Activated CD8-positive, alpha-beta memory T cell treated with anti-CD3 and anti-CD28 coated beads, Interleukin-2, amount 10 ng/mL, durations not matched to agents 7 days and 5 days (primary cell): ENCODE measurements at places on chromosomes 7 and 10.

DNA sequence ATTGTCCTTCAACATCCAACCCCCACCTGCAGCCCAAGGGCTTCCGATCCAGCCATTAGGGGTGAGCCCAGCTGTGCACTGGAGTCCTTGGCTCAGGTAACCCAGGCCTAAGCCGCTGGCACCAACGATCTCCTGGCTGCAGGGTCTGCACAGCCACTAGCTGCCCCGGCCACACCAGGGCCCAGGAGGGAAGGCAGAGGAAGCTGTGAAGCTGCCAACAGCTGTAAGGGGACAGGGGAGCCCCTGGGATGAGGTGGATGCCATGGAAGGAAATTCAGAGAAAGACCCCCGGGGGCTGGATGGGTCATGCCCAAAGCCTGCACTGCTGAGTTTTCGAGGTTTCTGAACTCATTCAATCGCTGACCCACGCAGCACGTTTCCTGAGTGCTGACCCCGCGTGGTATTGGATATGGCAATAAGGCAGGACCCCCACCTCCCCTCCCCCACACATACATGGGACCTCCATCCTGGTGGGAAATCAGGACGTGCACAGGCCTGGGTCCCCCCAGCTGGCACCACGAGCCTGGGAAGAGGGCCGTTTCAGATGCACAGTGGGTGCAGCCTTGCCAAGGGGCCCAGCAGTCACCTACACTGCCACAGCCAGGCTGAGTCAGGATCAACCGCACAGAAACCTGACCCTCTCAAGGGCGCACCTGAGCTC is 170.3 kb downstream of the DIP2C start:
- H3K36me3 ChIP-seq, result no peaks in the 10 kb centered on the region
- H3K27me3 ChIP-seq, result peaks cover 14% of the 10 kb centered on the region
- DNase-seq, result no peak
- no peak overlapping the region for H3K27ac ChIP-seq
- no peak overlapping the region for H3K4me3 ChIP-seq

DNA sequence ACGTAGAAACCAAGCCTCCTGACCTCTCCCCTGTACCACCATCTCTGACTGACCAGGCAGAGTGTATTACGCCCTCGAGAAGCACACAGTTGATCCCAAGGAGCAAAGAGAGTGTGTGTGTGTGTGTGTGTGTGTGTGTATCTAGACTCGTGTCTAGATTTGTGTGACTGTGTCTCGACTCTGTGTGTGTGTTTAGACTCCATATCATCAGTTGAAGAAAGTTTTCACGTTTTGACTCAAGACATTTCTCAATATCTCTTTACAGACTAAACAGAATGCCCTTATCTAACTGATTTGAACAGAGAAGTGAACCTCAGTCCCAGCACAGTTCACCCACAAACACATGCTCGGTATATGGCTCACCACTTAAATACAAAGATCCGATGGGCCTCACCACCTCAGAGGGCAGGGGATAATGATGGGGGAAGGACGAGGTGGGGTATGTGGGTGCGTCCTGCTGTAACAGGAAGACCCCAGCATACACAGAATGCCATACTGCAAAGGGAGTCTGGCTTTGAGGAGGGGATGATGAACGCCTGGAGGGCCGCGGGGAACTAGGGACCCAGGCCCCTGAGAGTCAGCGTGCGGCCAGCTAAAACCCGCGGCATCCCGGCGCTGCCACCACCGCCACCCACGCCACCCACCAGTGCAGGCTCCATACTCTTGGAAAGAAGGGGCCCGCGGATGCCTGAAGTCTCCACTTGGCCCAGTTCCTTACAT is 780 bp downstream of the ALDH18A1 start:
- H3K36me3 ChIP-seq, result peaks cover 34% of the 10 kb centered on the region
- peak overlapping the region; percentile 98 for H3K4me3 ChIP-seq
- DNase-seq, result peak; percentile 46
- H3K27me3 ChIP-seq, result no peaks in the 10 kb centered on the region
- peaks cover 20% of the 10 kb centered on the region for H3K4me1 ChIP-seq

DNA sequence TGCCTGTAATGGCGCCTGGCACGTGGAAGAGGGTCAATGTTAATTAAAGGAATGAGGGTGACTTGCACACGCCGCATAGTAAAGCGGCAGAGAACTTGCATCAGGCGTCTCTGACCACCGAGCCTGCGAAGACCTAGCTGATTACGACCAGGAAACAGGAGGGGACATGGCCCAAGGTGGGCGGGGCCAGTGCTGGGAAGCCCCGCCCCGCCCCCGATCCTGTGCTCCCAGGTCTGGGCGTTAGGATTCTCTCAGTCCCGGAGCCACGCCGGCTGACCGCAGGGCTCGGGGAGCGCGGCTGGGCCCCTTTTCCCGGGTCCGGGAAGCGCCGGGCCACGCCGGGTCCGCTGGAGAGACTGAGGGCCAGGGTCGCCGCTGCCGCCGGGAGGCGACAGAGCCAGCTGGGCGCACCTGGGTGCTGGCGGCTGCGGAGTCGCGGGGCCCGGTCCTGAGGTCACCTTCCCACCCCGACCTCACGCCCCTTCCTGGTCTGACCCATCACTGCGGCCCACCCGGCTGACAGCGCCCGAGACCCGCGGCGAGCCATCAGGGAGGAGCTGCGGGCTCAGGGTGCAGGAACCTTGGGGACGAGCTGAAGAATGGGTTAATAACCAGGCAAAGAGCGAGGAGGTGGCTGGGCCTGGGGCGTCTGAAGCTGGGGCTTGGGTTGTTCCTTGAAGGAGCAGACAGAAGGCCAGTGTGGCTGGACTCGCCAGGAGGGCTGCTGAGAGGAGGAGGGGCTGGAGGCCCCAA is 23.0 kb upstream of the GRID1 start:
- peaks cover 3% of the 10 kb centered on the region for H3K4me1 ChIP-seq
- H3K27ac ChIP-seq, result no peak overlapping the region
- no peaks in the 10 kb centered on the region for H3K36me3 ChIP-seq
- peak; percentile 48 for DNase-seq
- H3K27me3 ChIP-seq, result peaks cover 49% of the 10 kb centered on the region

- no peak overlapping the region for H3K27ac ChIP-seq
- H3K36me3 ChIP-seq, result peaks cover 21% of the 10 kb centered on the region
- peak overlapping the region; percentile 54 for H3K4me3 ChIP-seq
- no peaks in the 10 kb centered on the region for H3K27me3 ChIP-seq
Measured at GRCh38 chr7:105209870-105210269, 178.9 kb downstream of the SRPK2 start.

- H3K4me1 ChIP-seq, result no peaks in the 10 kb centered on the region
- no peaks in the 10 kb centered on the region for H3K27me3 ChIP-seq
- H3K4me3 ChIP-seq, result no peak overlapping the region
- H3K27ac ChIP-seq, result no peak overlapping the region
- H3K36me3 ChIP-seq, result no peaks in the 10 kb centered on the region
Measured at GRCh38 chr7:40380111-40380510, 245.3 kb downstream of the SUGCT start.

DNA sequence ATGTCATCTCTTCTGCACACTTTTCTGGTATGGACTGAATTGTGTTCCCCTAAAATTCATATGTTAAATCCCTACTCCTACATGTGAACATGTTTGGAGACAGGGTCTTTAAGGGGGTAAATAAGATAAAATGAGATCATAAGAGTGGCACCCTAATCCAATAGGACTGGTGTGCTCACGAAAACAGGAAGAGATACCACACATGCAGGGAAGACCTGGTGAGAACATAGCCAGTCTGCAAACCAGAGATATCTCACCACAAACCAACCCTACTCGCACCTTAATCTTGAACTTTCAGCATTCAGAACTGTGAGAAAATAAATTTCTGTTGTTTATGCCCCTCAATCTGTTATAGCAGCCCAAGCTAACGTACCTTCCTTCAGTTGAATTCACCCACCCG is 51.8 kb downstream of the VWDE start:
- H3K36me3 ChIP-seq, result peaks cover 2% of the 10 kb centered on the region
- H3K27ac ChIP-seq, result no peak overlapping the region
- no peak overlapping the region for H3K4me3 ChIP-seq
- DNase-seq, result no peak
- no peaks in the 10 kb centered on the region for H3K27me3 ChIP-seq
- H3K4me1 ChIP-seq, result peaks cover 6% of the 10 kb centered on the region

GRCh38 chr10:129648856-129649255 is 181.8 kb downstream of the MGMT start:
- H3K27me3 ChIP-seq, result no peaks in the 10 kb centered on the region
- no peak overlapping the region for H3K4me3 ChIP-seq
- H3K36me3 ChIP-seq, result no peaks in the 10 kb centered on the region
- no peak overlapping the region for H3K27ac ChIP-seq

- H3K4me1 ChIP-seq, result no peaks in the 10 kb centered on the region
- H3K27me3 ChIP-seq, result no peaks in the 10 kb centered on the region
- no peak overlapping the region for H3K27ac ChIP-seq
Measured at GRCh38 chr10:76210211-76210610, 778.8 kb downstream of the LRMDA start.

DNA sequence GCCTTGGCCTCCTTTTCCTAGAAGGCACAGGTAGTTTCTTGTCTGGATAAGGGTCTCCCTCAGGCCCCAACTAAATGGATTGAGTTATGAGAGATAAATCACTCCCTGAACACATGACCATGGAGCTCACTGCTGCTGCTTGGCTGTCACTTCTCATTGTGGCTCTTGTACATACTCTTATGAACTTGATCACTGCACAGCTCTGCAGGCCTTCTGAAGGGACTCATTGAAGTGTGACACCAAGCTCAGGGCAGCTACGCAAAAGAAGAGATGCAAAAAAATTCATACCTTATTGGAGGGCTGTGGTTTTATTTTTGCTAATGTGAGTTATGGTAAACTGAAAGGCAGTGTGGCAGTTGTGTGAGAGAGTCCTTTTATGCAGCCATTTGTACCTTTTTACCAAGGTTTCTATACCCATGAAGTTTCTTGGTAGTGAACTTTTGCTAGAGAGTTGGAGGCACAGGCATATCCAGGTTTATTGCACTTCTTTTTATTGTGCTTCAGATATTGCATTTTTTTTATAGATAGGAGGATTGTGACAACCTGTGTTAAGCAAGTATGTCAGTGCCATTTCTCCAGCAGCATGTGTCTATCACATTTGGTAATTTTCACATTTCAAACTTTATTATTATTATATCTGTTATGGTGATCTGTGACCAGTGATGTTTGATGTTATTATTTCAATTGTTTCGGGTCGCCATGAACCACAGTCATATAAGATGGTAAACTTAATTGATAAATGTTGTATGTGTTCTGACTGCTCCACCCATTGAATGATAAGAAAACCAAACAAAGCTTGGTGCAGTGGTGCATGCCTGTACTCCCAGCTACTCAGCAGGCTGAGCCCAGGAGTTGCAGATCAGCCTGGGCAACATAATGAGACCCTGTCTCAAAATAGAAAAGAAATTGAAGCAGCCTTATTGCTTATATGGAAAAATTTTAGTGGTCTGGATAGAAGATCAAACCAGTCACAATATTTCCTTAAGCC is 100.6 kb downstream of the LRRC4 start:
- H3K27ac ChIP-seq, result no peak overlapping the region
- H3K27me3 ChIP-seq, result no peaks in the 10 kb centered on the region
- no peak overlapping the region for H3K4me3 ChIP-seq
- DNase-seq, result no peak
- peaks cover 2% of the 10 kb centered on the region for H3K4me1 ChIP-seq

DNA sequence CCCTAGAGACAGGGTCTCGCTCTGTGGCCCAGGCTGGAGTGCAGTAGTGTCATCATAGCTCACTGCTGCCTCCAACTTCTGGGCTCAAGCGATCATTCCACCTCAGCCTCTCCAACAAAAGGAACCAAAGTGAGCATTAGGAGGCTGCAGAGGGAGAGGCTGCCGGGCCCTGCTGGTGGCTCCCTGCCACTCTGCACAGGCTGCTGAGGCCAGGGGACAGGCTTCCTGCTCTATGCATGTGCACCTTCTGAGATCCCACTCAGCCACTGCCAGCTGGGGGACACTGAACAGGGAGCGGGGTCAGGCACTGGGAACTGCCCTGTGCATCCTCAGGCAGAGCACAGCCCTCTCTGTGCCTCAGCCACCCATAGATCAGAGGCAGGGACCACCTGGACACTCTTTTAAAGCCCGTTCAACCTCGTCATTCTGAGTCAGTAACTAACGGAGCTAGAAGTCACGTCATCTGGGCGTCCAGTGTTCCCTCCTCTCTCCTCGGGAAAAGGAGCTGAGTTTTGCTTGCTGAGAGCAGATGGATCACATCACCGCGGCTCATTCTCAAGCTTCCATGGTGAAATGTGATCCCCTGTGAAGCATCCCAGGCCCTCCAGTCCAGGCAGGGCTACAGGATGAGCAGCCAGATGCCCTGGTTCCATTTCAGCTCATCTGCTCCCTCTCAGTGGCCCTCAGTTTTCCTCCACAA is 109.6 kb downstream of the MYL10 start:
- no peak overlapping the region for H3K4me3 ChIP-seq
- H3K27ac ChIP-seq, result no peak overlapping the region
- H3K27me3 ChIP-seq, result peaks cover 9% of the 10 kb centered on the region
- DNase-seq, result no peak
- no peaks in the 10 kb centered on the region for H3K36me3 ChIP-seq

DNA sequence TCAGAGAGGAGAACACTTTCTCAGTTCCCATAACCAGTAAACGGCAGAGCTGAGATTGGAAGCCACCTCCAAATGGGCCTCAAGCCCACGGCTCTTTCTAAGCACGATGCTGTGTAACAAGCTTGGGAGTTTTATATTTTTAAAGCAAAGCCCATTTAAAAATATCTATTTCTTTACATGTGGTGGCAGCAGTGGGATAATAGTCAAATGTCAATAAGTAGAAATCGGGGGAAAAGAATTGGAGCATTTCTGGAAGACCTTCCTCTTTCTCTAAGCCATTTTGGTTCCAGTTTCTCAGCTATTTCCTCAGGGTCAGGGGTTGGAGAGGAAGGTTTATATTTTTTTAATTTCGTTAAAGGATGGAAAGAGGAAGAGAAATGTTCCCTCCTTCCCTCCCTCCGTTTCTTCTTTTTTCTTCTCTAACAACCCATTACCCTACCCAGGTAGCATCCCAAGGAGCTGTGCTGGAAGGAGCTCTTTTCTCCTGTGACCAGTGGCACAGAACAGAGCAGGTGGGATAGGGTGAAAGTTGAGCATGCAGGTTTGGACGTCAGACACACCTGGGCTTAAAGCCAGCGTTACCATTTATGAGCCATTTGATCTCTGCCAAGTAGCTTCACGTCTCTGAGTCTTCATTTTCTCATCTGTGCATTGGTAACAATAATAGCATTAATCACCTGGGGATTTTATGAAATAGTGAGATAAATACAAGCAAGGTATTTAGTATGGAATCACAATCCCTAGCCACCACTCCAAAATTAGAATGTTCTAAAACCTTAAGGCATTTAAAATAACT is 515.7 kb downstream of the RPS24 start:
- H3K27me3 ChIP-seq, result peaks cover 17% of the 10 kb centered on the region
- H3K4me1 ChIP-seq, result no peaks in the 10 kb centered on the region
- no peaks in the 10 kb centered on the region for H3K36me3 ChIP-seq
- H3K27ac ChIP-seq, result no peak overlapping the region
- no peak overlapping the region for H3K4me3 ChIP-seq

DNA sequence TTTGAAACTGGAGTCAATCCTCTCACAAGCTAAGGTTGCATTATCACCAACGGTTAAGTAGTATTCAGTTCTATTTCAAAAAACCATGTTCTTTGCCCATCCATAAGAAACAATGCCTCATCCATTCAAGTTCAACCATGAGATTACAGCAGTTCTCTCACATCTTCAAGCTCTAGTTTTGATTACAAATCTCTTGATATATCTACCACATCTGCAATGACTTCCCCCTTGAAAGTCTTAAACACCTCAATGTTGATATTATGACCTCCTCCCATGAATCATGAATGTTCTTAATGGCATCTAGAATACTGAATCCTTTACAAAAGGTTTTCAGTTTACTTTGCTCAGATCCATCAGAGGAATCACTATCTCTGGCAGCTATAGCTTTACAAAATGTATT is 81.8 kb downstream of the JMJD1C start:
- peaks cover 20% of the 10 kb centered on the region for H3K4me1 ChIP-seq
- peaks cover 8% of the 10 kb centered on the region for H3K36me3 ChIP-seq
- DNase-seq, result no peak
- no peak overlapping the region for H3K27ac ChIP-seq

- H3K27ac ChIP-seq, result no peak overlapping the region
- H3K36me3 ChIP-seq, result no peaks in the 10 kb centered on the region
- H3K4me1 ChIP-seq, result no peaks in the 10 kb centered on the region
- peaks cover 30% of the 10 kb centered on the region for H3K27me3 ChIP-seq
- no peak overlapping the region for H3K4me3 ChIP-seq
Measured at GRCh38 chr10:95553674-95554073, 7.5 kb downstream of the SORBS1 start.
